Upper lobe of right lung (tissue), 1 donor: ENCODE measurements at places on chromosomes 5 and 9.

DNA sequence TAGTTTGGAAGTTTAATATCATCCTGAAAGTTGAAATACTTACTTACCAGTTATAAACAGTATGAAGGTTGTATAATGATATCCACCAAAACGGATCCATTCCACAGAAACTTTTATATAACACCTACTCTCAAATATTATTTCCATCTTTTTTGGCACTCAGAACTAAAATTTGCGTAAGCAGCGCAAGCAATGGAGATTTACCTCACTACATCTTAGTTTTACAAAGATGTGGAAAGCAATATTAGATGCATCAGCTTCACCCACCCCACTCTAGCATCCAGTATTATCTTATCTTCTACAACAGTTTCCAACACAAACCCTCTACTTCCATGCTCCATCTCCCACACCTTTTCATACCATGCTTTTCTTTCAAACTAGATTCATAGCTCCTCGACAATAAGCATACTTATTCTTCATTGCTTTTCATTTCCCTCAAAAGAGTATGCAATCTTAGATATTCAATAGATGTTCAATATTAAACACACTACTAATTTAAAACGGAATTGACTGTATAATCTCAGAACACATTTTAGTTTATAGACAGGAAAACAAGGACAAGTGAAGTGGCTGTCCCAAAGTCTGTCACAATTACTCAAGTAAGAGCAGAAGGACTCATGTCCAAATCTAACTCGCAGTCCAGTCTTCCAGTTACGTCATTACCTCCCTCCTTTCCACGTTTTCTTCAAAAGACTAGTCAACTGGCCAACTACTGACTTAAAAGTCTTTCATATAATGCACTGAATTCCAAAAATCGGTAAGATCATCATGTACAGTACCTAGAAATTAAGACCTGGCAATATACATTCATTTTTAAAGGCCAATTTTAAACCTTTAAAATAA, 2.2 kb downstream of the PPP2CA start:
- no peak for DNase-seq

DNA sequence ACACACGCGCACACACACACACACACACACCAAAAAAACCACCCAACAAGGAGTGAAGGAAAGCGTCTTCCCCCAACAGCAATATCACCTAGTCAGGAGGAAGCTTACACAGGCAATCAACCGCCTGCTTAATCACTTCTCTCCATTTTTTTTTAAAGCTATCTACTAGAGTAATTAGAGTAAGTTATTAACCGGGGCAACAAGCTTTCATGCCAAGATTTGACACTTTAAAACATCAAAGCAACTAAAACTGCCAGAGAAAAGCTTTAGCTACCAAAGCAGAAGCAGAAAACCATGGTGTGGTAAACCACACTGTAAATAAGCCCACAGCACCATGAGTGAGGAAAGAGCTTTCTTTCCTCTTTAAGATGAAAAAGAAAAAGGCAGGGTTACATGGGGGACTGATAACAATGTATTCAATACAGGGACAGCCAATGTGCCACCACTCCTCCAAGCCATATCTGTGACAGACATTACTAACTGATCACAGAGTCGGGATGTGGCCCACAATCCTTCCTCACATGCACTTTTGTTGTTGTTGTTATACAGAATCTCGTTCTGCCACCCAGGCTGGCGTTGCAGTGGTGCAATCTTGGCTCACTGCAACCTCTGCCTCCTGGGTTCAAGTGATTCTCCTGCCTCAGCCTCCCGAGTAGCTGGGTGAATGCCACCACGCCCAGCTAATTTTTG, 282.1 kb downstream of the CRB2 start:
- no peak for DNase-seq

GRCh38 chr9:32625320-32625719, 10.1 kb downstream of the TAF1L start:
- DNase-seq = no peak

- DNase-seq = no peak
Measured at GRCh38 chr9:114228016-114228808, 72.9 kb downstream of the COL27A1 start.

DNA sequence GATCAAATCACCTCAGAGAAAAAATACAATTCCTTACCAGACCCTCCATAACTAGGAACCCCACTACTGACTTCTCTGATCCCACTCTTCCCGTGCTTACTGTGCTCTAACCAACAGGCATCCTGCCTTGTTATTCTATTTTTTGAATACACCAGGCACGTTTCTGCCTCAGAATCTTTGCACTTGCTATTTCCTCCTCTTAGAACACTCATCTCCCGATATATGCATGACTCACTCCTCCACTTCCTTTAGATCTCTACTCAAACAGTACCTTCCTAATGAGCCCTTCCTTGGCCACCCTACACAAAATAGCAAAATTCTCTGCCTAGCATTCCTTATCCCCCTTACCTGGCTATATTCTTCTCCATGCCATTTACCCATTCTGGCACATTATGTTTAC, 43.9 kb downstream of the MAPKAP1 start:
- no peak for DNase-seq

- no peak for DNase-seq
Measured at GRCh38 chr5:84017523-84018172, 297.0 kb upstream of the HAPLN1 start.

DNA sequence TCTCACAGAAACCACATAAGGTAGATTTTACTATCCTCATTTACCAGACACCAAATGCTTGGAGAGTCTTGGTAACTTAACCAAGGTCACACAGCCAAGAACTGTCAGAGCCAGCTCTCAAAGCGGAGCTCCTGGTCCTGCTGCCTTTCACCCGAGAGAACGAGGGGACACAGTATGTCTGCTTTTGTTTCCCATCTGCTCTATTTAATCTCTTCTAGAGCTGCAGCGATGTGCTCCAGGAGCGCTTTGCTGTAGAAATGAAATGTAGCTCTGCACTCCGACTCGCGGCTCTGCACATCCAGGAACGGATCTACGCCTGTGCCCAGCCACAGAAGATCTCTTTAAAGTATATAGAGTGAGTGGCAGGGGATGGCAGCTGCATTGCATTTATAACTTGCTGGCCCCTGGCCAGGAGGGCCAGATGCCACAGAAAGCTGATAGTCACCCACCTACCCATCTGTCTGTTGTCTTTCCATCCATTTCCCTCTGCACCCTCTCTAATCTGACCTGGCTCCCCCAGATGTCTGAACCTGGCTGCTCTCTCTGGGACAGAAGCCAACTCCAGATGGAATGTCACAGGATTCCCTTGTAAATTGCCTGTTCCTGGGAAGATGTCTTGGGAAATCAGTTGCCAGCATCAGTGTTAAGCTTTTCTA, 21.4 kb upstream of the TRMT10B start:
- no peak for DNase-seq

DNA sequence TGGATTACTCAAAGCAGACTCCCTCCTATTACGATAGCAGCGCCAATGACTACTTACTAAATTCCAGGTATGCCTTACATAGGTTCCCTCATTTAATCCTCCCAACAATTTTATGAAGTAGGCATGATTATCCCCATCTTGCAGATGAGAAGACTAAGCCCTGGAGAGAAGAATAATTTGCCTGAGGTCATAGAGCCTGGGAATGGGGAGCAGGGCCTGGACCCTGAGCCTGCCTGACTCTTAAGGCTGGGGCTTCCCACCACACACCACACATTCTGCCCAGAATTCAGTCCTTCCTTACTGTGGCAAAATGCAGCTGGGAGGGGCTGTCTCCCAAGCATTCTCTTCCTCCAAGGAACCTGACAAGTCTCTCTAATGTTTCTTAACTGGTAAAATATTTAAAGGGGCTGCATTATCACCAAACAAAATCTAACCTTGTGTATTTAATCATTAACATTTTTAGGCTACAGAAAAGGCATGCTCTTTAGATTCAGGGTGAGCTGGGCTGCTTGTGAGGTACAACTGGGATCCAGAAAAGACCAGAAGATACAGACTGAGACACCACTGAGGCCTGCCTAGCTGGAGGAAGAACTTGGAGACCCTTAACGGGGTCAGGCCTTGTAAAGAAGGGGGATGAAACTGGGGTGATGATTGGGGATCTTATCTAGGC, 26.1 kb downstream of the LHFPL2 start:
- DNase-seq = no peak

- DNase-seq = no peak
Measured at GRCh38 chr9:104269374-104269773, 175.3 kb downstream of the SMC2 start.

GRCh38 chr5:96733771-96734500, 71.8 kb downstream of the CAST start:
- DNase-seq = no peak

GRCh38 chr5:168268949-168269936, 22.2 kb upstream of the WWC1 start:
- peak; percentile 93 for DNase-seq

GRCh38 chr5:88664645-88665044, 218.3 kb downstream of the MEF2C start:
- no peak for DNase-seq
